Germinal center (tissue), 1 donor: ENCODE measurements at places on chromosomes 16 and 17.

DNA sequence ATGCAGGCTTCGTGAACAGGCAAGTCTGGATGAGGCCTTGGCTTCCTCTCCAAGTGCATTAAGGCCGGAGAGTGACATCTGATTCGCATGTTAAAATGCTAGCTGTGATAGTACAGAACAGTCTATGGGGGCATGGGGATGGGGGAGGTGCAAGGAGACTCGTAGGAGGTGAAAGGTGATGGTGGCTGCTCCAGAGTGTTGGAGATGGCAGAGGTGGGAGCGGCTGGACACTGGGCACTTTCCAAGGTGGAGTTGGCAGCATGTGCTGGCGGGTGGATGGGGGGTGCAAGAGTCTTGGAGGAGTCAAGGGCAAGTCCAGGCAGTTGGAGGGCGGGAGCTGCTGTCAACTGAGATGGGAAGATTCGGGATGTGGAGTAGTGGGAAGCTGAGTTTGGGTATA lies 350.9 kb upstream of the TNRC6C start:
- no peak for DNase-seq

GRCh38 chr17:49936386-49936785 lies 32.6 kb upstream of the DLX4 start:
- DNase-seq = no peak

GRCh38 chr17:48149787-48150463 lies 42.4 kb downstream of the SNX11 start:
- DNase-seq = no peak

- DNase-seq = peak; percentile 47
Measured at GRCh38 chr16:66894948-66895688, 14.8 kb downstream of the PDP2 start.

DNA sequence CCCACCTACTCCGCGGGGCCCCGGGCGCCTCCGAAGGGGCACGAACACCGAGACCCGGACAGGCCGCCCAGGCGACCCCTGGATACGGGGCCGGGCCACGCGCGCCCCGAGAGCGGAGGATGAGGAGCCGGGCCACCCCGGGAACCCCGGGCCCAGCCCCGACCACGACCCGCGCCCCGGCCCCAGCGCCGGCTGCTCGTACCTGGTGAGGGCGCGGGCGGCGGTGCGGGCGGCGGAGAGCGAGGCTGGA lies 192 bp downstream of the FASN start:
- no peak for DNase-seq

DNA sequence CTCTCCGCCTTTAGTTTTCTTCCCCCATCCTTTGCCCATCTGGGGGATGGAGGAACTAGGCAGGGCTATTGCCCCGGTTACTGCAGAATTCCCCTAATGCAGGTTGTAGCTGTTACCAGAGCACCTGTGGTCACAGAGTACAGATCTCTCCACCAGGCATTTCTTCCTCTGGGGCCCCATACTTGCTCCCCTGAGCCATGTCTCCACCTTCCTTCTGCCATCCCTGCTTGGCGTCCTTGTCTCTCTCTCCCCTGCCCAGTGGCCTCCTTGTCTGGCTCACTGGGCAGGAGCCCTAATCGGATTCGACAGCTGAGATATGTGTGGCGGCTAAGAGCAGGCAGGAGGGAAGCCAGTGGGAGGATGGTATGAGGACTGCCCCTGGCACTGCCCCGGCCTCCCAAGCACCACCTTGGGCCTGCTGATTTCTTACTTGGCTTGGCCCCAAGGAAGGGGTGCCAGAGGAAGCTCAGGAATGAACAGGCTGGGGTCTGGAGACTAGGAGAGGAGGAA lies 2.0 kb downstream of the RARA start:
- no peak for DNase-seq
